ENCODE measurements at places on chromosomes 2 and 18.

- peaks cover 14% of the 10 kb centered on the region for H3K36me3 ChIP-seq
- no peaks in the 10 kb centered on the region for H3K27me3 ChIP-seq
- DNase-seq: no peak
- no peak overlapping the region for H3K4me3 ChIP-seq
These were observed 42.9 kb upstream of the GRHL1 start for GRCh38 chr2:9908639-9909038.

DNA sequence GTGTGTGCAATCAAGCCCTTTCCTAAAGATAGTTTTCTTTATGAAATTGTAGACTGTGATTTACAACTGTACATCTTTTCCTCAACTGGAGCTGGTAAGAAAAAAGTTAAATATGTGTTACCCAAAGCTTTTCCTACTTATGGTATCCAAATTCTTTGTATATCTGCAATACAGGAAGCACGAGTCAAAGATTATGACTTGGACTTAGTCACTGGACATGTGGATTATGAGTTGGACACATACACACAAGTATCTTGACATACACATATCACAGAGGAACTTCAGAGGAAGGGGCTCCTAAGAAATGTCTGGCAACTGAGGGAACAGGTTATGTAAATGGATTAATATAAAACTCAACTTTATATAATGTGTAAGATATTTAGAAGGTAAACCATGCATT, 35.2 kb downstream of the PRELID3A start:
- no peak overlapping the region for H3K27ac ChIP-seq
- H3K4me1 ChIP-seq: peaks cover 5% of the 10 kb centered on the region

GRCh38 chr18:13393338-13393737, 174.8 kb downstream of the LDLRAD4 start:
- H3K27me3 ChIP-seq: no peaks in the 10 kb centered on the region
- peaks cover 8% of the 10 kb centered on the region for H3K4me1 ChIP-seq
- no peaks in the 10 kb centered on the region for H3K36me3 ChIP-seq
- no peak overlapping the region for H3K4me3 ChIP-seq

GRCh38 chr2:216887138-216887537, 27.3 kb upstream of the TNP1 start:
- no peaks in the 10 kb centered on the region for H3K36me3 ChIP-seq
- no peaks in the 10 kb centered on the region for H3K4me1 ChIP-seq
- H3K4me3 ChIP-seq: no peak overlapping the region
- H3K27me3 ChIP-seq: peaks cover 9% of the 10 kb centered on the region

DNA sequence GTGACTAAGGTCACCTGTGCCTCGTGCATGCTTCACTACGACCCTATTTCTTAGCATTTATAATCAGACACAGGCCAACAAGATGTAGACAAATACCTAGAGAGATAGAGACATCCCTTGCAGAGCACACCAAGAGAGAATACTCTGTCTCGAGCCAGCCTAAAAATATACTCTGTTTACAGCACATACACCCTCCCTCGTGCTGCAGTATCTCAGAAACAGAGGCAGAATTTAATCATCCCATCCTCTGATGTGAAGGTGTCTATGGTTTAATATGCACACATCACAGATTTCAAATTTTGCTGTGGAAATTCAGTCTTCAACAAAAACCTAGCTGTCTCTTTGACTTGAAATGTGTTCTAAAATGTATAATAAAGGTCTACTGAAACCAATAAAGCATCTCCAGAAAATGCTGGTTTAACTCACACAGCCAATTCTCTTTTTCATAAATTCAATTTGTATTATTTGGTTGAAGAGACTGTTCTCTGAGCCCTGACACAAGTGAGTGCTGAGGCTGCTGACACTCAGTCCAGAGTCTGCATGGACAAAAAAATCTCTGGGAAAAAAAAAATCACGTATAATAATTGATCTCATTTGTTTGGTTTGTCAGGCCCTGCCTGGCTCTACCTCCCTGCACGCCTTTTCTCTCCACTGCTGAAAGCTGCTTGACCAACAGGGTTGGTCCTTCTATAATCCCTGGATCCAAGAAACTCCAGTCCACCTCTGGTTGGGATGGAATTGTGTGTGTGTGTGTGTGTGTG, 142.0 kb upstream of the FSHR start:
- no peak for DNase-seq
- H3K4me3 ChIP-seq: no peak overlapping the region
- H3K36me3 ChIP-seq: no peaks in the 10 kb centered on the region
- H3K27me3 ChIP-seq: no peaks in the 10 kb centered on the region

GRCh38 chr18:13620206-13620672, 106.1 kb downstream of the FAM210A start:
- no peak overlapping the region for H3K4me3 ChIP-seq
- DNase-seq: no peak
- H3K27me3 ChIP-seq: no peaks in the 10 kb centered on the region
- H3K36me3 ChIP-seq: no peaks in the 10 kb centered on the region
- H3K4me1 ChIP-seq: peaks cover 36% of the 10 kb centered on the region

- H3K27me3 ChIP-seq: peaks cover 13% of the 10 kb centered on the region
- H3K4me3 ChIP-seq: no peak overlapping the region
- no peaks in the 10 kb centered on the region for H3K36me3 ChIP-seq
- H3K4me1 ChIP-seq: peaks cover 17% of the 10 kb centered on the region
- DNase-seq: peak; percentile 32
- no peak overlapping the region for H3K27ac ChIP-seq
These were observed 181.1 kb downstream of the NEDD4L start for GRCh38 chr18:58225101-58225500.

DNA sequence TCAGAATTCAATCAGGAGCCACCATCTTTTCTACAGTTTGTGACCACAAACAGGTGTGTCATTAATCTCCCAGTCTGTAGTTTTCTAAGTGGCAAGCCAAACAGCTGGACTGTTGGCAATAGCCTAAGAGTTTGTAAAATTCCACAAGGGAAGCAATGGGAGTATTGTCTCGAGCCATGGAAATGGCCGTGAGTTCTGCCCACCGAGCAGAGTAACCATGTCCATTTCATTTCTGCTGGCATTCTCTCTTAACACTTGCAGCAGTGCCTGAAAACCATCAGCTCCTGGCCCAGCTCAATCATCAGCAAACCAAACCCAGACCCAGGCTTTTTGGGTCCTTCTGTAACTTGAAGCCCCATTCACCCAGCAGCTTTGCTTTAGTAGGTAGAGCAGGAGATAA, 387.8 kb upstream of the CDH7 start:
- DNase-seq: no peak
- no peaks in the 10 kb centered on the region for H3K27me3 ChIP-seq
- no peaks in the 10 kb centered on the region for H3K4me1 ChIP-seq
- H3K27ac ChIP-seq: no peak overlapping the region

DNA sequence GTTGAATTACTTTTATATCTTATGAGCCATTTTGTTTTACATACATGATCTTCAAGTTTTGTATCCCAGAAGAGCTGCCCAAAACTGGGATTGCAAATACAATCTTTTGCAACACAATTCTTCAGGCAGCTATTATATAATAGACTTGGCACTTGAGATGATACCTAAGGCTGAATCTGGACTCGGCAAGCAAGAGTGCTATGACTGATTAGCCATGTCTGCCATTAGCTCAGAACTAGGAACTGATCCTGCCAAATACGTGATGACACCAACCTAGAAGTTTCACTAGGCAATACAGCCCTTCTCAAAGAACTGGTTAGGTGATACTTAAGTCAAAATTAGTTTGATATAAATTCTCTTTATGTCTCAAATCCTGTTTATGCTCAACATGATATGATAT, 619.6 kb downstream of the CPS1 start:
- no peaks in the 10 kb centered on the region for H3K4me1 ChIP-seq
- no peak for DNase-seq

DNA sequence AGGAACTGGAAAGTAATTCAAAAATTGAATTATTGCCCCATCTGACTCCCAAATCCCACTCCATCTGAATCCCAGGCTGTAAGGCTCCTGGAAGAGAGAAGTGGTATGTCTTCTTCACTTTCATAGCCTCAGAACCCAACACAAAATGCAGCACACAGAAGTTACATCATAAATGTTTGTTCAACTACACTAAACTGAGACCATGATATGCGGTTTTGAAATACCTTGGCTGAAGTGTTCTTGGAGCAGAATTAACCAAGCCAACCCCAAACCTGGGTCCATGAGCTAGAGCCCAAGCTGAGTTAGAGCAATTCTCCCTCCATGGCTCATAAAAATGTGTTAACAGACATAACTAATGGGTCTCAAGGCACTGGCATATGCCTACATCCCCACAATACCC, 23.3 kb downstream of the NEB start:
- no peaks in the 10 kb centered on the region for H3K4me1 ChIP-seq
- H3K27ac ChIP-seq: no peak overlapping the region
- H3K4me3 ChIP-seq: no peak overlapping the region
- H3K27me3 ChIP-seq: no peaks in the 10 kb centered on the region

DNA sequence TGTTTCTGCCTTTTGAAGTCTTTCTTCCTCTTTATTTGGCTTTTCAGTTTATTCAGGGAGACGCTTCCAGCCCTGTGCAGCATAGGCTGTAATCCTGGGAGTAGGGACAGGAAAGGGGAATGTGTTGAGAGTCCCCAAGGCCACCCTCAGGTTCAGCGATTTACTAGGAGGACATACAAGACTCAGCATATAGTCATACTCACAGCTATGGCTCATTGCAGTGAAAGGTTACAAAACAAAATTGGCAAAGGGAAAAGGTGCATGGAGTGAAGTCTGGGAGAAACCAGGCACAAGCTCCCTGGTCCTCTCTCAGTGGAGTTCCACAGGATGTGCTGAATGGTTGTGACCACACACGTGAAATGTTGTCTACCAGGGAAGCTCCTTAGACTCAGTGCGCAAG, 49.6 kb upstream of the ZNF638 start:
- peaks cover 12% of the 10 kb centered on the region for H3K4me1 ChIP-seq
- no peak for DNase-seq
- H3K27me3 ChIP-seq: peaks cover 53% of the 10 kb centered on the region
- H3K27ac ChIP-seq: no peak overlapping the region

GRCh38 chr2:120735746-120736170, at the start of gene GLI2:
Gene GLI2, plus strand, starts transcription at chr2:120735868. Its CDS starts 61,453 bp downstream, at chr2:120797321.
- peak within 1 kb of the TSS; percentile 85 for H3K4me3 ChIP-seq
- peak; percentile 68 for DNase-seq
- no peak within 1 kb of the TSS for H3K27ac ChIP-seq
- H3K4me1 ChIP-seq: peaks cover 9% of the 10 kb centered on the region
- H3K27me3 ChIP-seq: peaks cover 67% of the 10 kb centered on the region

- H3K4me3 ChIP-seq: no peak overlapping the region
- H3K27me3 ChIP-seq: no peaks in the 10 kb centered on the region
- no peak for DNase-seq
- no peaks in the 10 kb centered on the region for H3K4me1 ChIP-seq
- H3K27ac ChIP-seq: no peak overlapping the region
These were observed 203.9 kb upstream of the RGPD4 start for GRCh38 chr2:107622741-107623310.

DNA sequence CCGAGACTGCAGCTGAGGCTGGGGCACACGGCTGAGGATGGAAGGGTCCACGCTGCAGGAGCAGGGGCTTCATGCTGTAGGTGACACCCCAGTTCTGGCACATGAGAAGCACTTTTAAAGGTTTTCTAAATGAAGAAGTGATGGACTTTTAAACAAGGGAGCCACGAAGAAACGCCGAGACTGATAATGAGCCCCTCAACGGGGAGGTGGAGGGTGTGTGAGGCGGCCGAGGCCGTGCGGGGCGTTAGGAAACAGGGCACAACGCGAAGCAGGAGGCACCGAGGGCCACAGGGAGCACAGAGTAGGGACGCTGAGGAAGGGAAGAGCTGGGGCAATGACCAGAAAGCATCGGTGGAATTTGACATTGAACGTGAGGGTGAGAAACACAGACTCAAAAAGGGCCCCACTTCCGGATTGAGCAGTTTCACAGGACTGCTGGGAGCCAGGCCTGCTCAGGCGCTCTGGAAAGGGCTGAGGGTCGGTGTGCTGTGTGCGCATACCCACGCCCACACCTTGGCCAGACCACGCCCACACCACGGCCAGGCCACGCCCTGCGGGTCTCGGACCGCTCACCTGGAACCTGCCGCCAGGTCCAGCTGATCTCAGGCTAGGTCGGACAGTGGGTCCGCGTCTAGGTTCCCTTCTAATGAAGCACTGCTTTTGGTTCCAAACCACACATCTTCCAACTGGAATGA, 115.7 kb downstream of the GYPC start:
- no peaks in the 10 kb centered on the region for H3K36me3 ChIP-seq
- H3K4me3 ChIP-seq: no peak overlapping the region
- H3K4me1 ChIP-seq: peaks cover 7% of the 10 kb centered on the region
- H3K27ac ChIP-seq: no peak overlapping the region
- no peak for DNase-seq
- H3K27me3 ChIP-seq: no peaks in the 10 kb centered on the region

DNA sequence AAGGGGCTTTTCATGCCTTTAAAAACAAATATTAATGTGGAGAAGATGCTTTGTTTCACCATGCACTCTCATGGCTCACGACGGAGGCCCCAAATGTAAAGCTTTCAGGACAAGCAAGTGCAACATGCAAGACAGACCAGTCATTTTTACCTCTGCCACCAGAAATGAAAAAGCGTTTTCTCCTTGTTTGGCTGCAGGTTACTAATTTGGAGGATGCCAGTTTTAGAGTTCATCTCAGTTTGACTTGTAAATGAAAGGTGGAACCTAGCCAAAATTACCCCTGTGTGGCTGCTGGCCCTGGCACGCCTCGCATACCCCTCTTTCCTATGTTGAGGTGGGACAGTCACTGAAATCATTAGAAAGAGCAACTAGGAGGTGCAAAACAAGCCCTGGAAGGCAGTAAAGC, 138.6 kb downstream of the BCL2 start:
- peak overlapping the region; percentile 39 for H3K4me3 ChIP-seq
- peak; percentile 67 for DNase-seq
- peak overlapping the region; percentile 94 for H3K27ac ChIP-seq
- H3K4me1 ChIP-seq: peaks cover 97% of the 10 kb centered on the region
- H3K36me3 ChIP-seq: peaks cover 18% of the 10 kb centered on the region

GRCh38 chr2:27798948-27799645, 27.6 kb downstream of the MRPL33 start:
- H3K27me3 ChIP-seq: no peaks in the 10 kb centered on the region
- no peak for DNase-seq
- peaks cover 8% of the 10 kb centered on the region for H3K4me1 ChIP-seq
- H3K27ac ChIP-seq: no peak overlapping the region
- H3K36me3 ChIP-seq: no peaks in the 10 kb centered on the region

DNA sequence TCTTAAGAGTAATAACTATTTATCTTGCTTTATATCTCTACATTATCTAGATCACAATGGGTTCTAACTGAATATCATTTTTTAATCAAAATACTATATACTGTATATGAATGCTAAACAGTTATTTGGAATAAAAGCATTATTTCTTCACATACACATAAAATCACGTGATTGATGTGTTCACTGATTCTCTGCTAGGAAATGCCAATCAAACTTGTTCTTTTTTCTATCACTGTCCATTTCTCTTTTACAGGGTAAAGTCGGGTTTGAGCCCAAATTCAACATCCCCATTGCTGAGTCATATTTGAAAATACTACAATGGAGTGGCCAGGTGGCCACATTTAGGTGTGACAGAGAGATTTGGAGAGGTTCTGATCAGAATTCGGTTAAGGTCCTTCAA, 1114.0 kb upstream of the PIK3C3 start:
- H3K27me3 ChIP-seq: no peaks in the 10 kb centered on the region
- DNase-seq: no peak
- no peak overlapping the region for H3K4me3 ChIP-seq
- H3K27ac ChIP-seq: no peak overlapping the region
- H3K36me3 ChIP-seq: no peaks in the 10 kb centered on the region

- no peak overlapping the region for H3K4me3 ChIP-seq
- no peaks in the 10 kb centered on the region for H3K4me1 ChIP-seq
- H3K27ac ChIP-seq: no peak overlapping the region
- no peaks in the 10 kb centered on the region for H3K36me3 ChIP-seq
These were observed 3.3 kb downstream of the CROCC2 start for GRCh38 chr2:240909216-240909974.

Data from activated T-cell treated with anti-CD3 and anti-CD28 coated beads, Interleukin-2, amount 50 U/mL, for 72 hours (primary cell).